ENCODE measurements at places on chromosomes 11 and 22. TPM values are rescaled to one million over a fixed set of nuclear protein-coding genes. Genes with fewer than 3 reads are reported as not detected.

JOSD1 gene
- 85.1 TPM for total RNA-seq

ELMOD1 gene
- total RNA-seq: 0.53 TPM

RFPL1 gene
- total RNA-seq: not detected

MYO7A gene
- 0.18 TPM for total RNA-seq

DGCR6 gene
- total RNA-seq: 0.26 TPM

AIP gene
- total RNA-seq: 77.2 TPM

TBX1 gene
- total RNA-seq: 6.5 TPM

SCYL1 gene
- 60.9 TPM for total RNA-seq

CD3D gene
- total RNA-seq: not detected

SCN3B gene
- 0.39 TPM for total RNA-seq

OR10A5 gene
- total RNA-seq: not detected

EIF3D gene
- 457 TPM for total RNA-seq

LMNTD2 gene
- total RNA-seq: 0.56 TPM

GGT5 gene
- 7.0 TPM for total RNA-seq

MMP12 gene
- not detected for total RNA-seq

CBL gene
- 14.8 TPM for total RNA-seq

RIC3 gene
- under 0.01 TPM for total RNA-seq

LPXN gene
- total RNA-seq: 4.0 TPM

CNGA4 gene
- not detected for total RNA-seq

LAYN gene
- 2.7 TPM for total RNA-seq

SPI1 gene
- not detected for total RNA-seq

BIRC3 gene
- 3.5 TPM for total RNA-seq

OR10D3 gene
- total RNA-seq: not detected

PAK1 gene
- total RNA-seq: 5.0 TPM

NUMA1 gene
- 140 TPM for total RNA-seq

ZNF214 gene
- 4.1 TPM for total RNA-seq

KLHL35 gene
- total RNA-seq: 2.6 TPM

FEN1 gene
- 66.1 TPM for total RNA-seq

F2 gene
- 0.14 TPM for total RNA-seq

PRDX5 gene
- total RNA-seq: 299 TPM

NLRP14 gene
- total RNA-seq: 0.40 TPM

MRGPRE gene
- not detected for total RNA-seq

CTSD gene
- 80.3 TPM for total RNA-seq

CHCHD10 gene
- total RNA-seq: 11.3 TPM

CYP2D6 gene
- total RNA-seq: 0.14 TPM

GTSE1 gene
- 15.4 TPM for total RNA-seq

TMEM191C gene
- 0.56 TPM for total RNA-seq
